Activated naive CD8-positive, alpha-beta T cell treated with anti-CD3 and anti-CD28 coated beads for 36 hours (primary cell): ENCODE measurements at places on chromosomes 1 and 21.

DNA sequence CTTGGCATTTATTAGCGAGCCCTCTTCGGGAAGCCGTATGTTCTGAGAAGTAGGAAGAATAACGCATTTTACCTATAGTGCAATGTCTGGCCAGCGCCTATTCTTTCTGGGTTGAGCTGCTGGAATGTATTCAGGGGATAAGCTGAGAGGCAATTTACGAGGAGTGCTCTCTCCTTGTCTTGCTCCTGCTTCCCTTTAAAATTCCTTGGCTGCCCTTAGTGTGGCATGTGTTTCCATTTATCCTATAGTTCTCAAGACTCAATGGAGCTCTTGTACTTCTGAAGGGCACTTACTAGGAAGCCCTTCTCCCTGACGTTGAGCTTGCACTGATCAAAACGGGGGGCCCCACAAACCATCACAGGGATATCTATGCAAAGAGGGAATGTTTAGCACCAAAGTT lies 364.6 kb downstream of the DISC1 start:
- no peak overlapping the region for H3K4me3 ChIP-seq
- H3K4me1 ChIP-seq, result no peaks in the 10 kb centered on the region

DNA sequence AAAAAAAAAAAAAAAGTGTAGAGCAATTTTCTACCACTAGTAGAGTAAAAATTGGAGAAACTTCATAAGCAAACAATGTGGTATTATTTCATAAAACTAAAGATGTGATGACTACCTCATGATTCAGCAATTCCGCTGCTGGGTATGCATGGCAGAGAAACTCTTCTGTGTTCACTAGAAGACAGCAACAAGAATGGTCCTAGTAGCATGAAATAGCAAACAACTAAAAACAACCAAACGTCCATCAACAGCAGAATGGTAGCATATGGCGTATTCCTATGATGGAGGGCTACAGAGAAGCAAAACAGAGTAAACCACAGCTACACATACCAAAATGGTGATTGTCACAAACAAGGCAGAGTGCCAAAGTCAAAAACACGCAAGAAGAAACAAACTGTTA lies 18.9 kb downstream of the HTR1D start:
- no peaks in the 10 kb centered on the region for H3K4me1 ChIP-seq
- H3K27ac ChIP-seq, result no peak overlapping the region
- H3K27me3 ChIP-seq, result peaks cover 14% of the 10 kb centered on the region
- no peak for DNase-seq

DNA sequence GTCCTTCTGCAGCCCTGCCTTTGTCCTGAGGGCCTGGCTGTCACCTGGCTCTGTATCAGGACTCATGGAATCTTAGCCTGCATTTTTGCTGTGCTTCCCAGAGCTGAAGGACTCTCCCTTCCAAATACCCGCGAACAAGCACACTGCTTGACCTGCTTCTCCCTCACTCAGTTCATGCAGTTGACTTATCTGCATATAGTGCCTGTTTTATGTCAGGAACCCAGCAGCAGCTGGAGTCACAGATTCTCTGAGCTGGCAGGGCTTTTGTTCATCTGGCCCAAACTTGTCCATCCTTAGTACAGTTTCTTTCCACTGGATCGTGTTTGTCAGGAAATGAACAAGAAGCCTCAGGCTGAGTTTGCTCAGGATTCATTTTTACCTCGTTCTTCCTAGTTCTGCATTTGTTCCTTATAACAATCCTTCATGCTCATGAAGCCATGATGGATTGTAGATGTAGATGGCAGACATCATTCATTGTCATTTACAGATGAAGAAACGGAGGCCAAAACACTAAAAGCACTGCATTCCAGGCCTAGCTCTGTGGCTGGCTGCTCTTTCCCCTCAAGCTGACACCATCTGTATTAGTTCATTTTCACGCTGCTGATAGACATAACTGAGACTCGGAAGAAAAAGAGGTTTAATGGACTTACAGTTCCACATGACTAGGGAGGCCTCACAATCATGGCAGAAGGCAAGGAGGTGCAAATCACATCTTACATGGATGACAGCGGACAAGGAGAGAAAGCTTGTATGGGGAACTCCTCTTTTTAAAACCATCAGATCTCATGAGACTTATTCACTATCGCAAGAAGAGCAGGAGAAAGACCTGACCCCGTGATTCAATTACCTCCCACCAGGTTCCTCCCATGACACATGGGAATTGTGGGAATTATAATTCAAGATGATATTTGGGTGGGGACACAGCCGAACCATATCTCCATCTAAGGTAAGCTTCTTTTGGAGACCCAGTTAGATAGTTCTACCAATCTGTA lies 150.9 kb downstream of the HIVEP3 start:
- H3K27me3 ChIP-seq, result no peaks in the 10 kb centered on the region
- peaks cover 4% of the 10 kb centered on the region for H3K36me3 ChIP-seq
- no peak overlapping the region for H3K4me3 ChIP-seq

- no peak for DNase-seq
- H3K27ac ChIP-seq, result no peak overlapping the region
- peaks cover 1% of the 10 kb centered on the region for H3K27me3 ChIP-seq
- H3K4me1 ChIP-seq, result no peaks in the 10 kb centered on the region
Observed at GRCh38 chr1:31723828-31724359, 20.1 kb upstream of the COL16A1 start.

- peaks cover 21% of the 10 kb centered on the region for H3K36me3 ChIP-seq
- peak; percentile 69 for DNase-seq
- H3K27me3 ChIP-seq, result no peaks in the 10 kb centered on the region
- H3K4me3 ChIP-seq, result peak within 1 kb of the TSS; percentile 35
- H3K27ac ChIP-seq, result peak within 1 kb of the TSS; percentile 87
Observed at GRCh38 chr1:159826441-159827101, at the start of gene SLAMF8. Gene SLAMF8, plus strand, starts transcription at chr1:159826873. Its CDS starts 26 bp downstream, at chr1:159826899.

- H3K4me1 ChIP-seq, result peaks cover 23% of the 10 kb centered on the region
- peaks cover 62% of the 10 kb centered on the region for H3K36me3 ChIP-seq
- H3K27me3 ChIP-seq, result no peaks in the 10 kb centered on the region
- no peak for DNase-seq
- H3K4me3 ChIP-seq, result peak within 1 kb of the TSS; percentile 99
- peak within 1 kb of the TSS; percentile 98 for H3K27ac ChIP-seq
Observed at GRCh38 chr1:116754198-116754977, at the start of gene CD2. Gene CD2, plus strand, starts transcription at chr1:116754430. Its CDS starts 63 bp downstream, at chr1:116754493.

DNA sequence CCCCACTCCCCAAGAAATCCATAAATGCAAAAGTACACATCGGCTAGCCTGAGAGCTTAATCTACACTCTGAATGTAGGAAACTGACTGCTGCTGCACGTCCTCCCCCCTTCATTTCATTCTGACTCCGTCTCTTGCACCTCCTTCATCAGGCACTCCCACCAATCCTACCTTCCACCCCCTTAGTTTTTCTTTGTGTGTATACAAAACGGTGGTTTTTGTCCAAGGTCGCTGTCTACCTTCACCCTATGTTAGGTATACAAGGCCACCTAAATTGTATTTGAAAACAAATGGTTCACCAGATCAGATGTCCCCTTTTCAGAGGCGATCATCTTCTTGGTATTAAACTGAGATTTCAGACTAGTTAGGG lies 1.9 kb downstream of the WDR26 start:
- no peaks in the 10 kb centered on the region for H3K27me3 ChIP-seq
- no peak for DNase-seq
- peak overlapping the region; percentile 73 for H3K27ac ChIP-seq
- peaks cover 47% of the 10 kb centered on the region for H3K4me1 ChIP-seq

GRCh38 chr21:45740491-45741357 lies 97.2 kb downstream of the PCBP3 start:
- no peak overlapping the region for H3K4me3 ChIP-seq
- DNase-seq, result no peak
- H3K36me3 ChIP-seq, result peaks cover 3% of the 10 kb centered on the region
- H3K27ac ChIP-seq, result no peak overlapping the region

DNA sequence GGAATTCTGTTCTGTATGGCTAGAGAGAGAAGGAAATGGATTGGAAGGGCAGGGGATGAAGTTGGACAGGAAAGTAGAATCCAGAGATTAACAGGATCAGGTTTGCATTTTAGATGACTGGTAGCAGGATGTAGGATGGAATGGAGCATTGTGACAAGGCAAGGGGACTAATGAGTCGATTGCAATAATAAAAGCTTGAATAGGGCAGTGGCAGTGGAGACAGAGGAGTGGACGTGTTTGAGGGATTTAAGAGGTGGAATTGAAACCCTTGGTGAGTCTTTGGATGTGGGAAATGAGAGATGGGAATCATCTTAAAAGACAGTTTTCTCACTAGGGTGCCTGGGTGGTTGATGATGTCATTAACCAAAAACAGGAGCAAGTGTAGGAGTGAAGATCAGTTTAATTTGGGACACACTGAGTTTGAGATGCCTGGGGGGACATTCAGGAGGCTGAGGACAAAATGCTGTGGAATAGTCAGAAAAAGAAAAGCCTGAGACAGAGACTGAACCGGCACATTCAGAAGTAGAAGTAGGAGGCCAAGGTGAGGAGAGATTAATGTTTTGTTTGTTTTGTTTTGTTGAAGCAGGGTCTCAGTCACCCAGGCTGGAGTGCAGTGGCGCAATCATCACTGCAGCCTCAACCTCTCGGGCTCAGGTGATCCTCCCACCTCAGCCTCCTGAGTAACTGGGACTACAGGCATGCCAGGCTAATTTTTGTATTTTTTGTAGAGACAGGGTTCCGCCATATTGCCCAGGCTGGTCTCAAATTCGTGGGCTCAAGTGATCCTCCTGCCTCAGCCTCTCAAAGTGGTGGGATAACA lies 29.1 kb upstream of the C1orf146 start:
- H3K36me3 ChIP-seq, result no peaks in the 10 kb centered on the region
- no peak for DNase-seq
- no peaks in the 10 kb centered on the region for H3K4me1 ChIP-seq

- peaks cover 19% of the 10 kb centered on the region for H3K4me1 ChIP-seq
- no peaks in the 10 kb centered on the region for H3K36me3 ChIP-seq
- no peak overlapping the region for H3K4me3 ChIP-seq
- no peak overlapping the region for H3K27ac ChIP-seq
- no peak for DNase-seq
Observed at GRCh38 chr1:207056673-207057072, 3.6 kb downstream of the PFKFB2 start.

- H3K27me3 ChIP-seq, result no peaks in the 10 kb centered on the region
- peaks cover 56% of the 10 kb centered on the region for H3K4me1 ChIP-seq
- no peak for DNase-seq
- H3K4me3 ChIP-seq, result no peak overlapping the region
Observed at GRCh38 chr1:66285618-66286270, 248.2 kb upstream of the SGIP1 start.

DNA sequence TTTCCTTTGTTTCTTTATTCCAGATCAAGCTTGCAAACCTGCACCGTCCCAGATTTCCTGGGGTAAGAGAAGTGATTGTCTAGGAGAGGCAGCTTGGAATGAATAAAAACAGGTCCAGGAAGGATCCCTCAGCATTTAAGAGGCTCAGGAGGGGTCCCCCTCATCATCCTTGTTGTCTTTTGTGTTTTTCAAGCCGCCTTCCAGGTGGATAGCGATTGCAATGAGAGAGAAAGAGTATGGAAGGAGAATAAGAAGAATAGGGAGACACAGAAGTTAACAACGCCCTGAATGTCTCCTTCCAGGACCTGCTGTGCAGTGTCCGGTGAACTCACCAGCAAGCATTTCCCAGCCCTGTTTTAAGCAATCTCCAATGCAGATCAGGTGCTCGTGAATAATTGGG lies 8.5 kb downstream of the ERG start:
- no peaks in the 10 kb centered on the region for H3K36me3 ChIP-seq
- H3K4me1 ChIP-seq, result peaks cover 3% of the 10 kb centered on the region
- no peak overlapping the region for H3K27ac ChIP-seq
- H3K27me3 ChIP-seq, result peaks cover 33% of the 10 kb centered on the region

GRCh38 chr1:43750083-43750482 lies 42.7 kb downstream of the ST3GAL3 start:
- H3K36me3 ChIP-seq, result peaks cover 5% of the 10 kb centered on the region
- DNase-seq, result no peak
- no peak overlapping the region for H3K4me3 ChIP-seq
- H3K27me3 ChIP-seq, result no peaks in the 10 kb centered on the region

- DNase-seq, result no peak
- no peak overlapping the region for H3K27ac ChIP-seq
- peaks cover 11% of the 10 kb centered on the region for H3K27me3 ChIP-seq
Observed at GRCh38 chr1:210822932-210823331, 311.0 kb downstream of the KCNH1 start.

- no peak overlapping the region for H3K4me3 ChIP-seq
- H3K4me1 ChIP-seq, result peaks cover 4% of the 10 kb centered on the region
- no peak for DNase-seq
- no peak overlapping the region for H3K27ac ChIP-seq
Observed at GRCh38 chr1:67004176-67004575, 49.8 kb downstream of the SLC35D1 start.

GRCh38 chr1:79694241-79694640 lies 687.7 kb upstream of the ADGRL4 start:
- no peak overlapping the region for H3K27ac ChIP-seq
- no peaks in the 10 kb centered on the region for H3K27me3 ChIP-seq
- DNase-seq, result no peak
- no peaks in the 10 kb centered on the region for H3K4me1 ChIP-seq
- no peak overlapping the region for H3K4me3 ChIP-seq

- H3K4me3 ChIP-seq, result no peak overlapping the region
- DNase-seq, result no peak
- peaks cover 23% of the 10 kb centered on the region for H3K36me3 ChIP-seq
- no peak overlapping the region for H3K27ac ChIP-seq
- peaks cover 19% of the 10 kb centered on the region for H3K4me1 ChIP-seq
Observed at GRCh38 chr21:45538381-45539045, 3.7 kb downstream of the SLC19A1 start.

DNA sequence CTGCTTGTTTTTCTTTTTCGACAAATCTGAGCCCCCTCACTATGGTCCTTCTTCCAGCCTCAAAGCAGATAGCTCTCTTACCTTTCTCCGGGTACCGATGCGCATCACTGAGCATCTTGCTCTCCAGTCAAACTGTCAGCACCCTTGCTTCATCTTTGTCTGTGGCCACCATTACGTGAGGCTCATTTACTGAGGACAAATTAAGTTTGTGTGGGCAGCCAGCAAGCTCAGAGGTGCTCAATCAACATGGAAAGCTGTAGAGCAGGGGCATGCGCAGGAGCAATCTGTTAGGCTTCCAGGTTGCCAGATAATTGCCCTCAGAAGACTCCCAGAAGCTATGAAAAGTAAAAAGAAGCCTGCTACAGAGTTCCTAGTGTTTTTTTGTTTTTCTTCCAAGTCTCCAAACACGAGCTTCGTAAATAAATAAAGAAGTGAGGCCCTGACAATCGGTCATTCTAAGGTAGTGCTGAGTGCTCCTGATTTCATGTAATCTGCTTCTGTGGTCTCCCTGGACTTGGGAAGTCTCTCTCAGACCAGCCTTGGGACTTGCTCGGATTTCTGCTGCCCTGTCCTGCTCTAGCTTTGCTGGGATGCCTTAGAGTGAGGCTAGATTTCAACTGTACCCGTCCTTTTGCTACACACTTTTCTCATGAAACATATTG lies 1.8 kb downstream of the C1orf53 start:
- H3K4me1 ChIP-seq, result peaks cover 33% of the 10 kb centered on the region
- H3K27me3 ChIP-seq, result peaks cover 74% of the 10 kb centered on the region
- H3K4me3 ChIP-seq, result no peak overlapping the region
- H3K27ac ChIP-seq, result no peak overlapping the region
- no peak for DNase-seq
- H3K36me3 ChIP-seq, result no peaks in the 10 kb centered on the region
